CD4-positive, alpha-beta T cell treated with Interleukin-17A for 4 hours (primary cell): ENCODE measurements at places on chromosomes 7 and 10.

DNA sequence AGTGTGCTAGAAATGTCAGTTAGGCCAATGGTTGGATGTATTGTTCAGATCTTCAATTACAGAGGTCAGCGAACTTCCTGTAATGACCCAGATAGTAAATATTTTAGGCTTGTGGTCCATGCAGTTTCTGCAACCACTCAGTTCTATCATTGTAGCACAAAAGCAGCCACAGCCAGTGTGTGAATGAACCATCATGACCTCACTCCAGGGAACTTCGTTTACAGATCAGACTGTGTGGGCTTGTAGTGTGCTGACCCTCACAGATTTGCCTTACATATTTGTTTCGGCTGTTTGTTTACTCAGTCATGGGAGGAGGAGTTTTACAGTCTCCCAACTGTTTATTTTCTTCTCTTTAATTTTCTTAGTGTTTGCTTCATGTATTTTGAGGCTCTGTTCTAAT lies 55.4 kb downstream of the LANCL2 start:
- DNase-seq: no peak

DNA sequence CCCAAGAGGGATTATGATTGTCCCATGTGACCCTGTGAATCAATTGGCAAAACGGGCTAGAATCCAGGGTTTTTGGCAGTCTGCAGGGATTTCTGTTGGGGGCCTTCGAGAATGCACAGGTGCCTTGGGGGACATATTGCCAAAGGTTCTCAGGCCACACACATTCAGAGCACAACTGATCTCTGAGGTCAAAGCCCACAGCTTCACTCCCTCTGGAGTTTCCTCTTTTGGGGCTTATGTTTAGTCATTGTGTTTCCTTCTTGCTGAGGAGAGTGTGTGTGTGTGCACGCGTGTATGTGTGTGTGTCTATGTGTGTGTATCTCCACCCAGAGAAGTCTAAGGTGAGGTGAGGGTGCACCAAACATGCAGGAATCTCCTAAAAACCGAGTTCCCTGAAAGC lies 8.8 kb downstream of the PPIF start:
- DNase-seq: no peak

DNA sequence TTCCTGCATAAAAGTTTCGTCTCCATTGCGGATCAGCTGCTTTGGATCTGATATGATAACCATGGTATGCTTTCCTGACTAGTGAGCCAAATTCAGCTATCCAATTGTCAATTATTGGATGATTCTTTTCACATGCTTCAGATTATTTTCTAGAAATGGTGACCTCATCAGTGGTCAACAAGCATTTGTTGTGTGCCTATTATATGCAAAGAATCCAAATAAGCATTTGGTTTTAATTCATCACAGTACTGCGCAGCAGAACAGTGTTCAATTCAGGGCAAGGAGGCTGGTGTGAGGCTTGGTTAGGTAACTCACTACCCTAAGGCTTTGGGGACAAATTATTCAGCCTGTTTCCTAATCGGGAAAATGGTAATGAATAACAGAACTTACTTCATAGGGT lies 200.5 kb downstream of the SKAP2 start:
- DNase-seq: no peak

- no peak for DNase-seq
Measured at GRCh38 chr7:108045154-108045553, 42.2 kb upstream of the LAMB1 start.

DNA sequence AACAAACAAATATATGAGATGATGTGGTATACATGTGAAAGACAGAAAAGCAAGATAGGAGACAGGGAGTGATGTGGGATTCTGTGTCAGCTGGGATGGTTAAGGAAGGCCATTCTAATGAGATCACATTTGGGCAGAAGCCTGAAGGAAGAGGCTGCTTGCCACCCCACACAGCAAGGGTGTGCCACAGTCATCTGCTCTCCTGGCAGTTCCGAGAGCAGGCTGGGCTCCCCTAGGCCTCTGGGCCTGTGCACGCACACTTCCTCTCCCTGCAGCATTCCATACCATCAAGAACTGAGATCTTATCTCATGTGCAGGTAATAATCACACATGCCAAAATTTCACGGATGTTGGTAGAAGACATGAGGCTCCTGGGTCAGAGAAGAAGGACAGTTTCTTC lies 43.1 kb downstream of the SYPL1 start:
- no peak for DNase-seq

DNA sequence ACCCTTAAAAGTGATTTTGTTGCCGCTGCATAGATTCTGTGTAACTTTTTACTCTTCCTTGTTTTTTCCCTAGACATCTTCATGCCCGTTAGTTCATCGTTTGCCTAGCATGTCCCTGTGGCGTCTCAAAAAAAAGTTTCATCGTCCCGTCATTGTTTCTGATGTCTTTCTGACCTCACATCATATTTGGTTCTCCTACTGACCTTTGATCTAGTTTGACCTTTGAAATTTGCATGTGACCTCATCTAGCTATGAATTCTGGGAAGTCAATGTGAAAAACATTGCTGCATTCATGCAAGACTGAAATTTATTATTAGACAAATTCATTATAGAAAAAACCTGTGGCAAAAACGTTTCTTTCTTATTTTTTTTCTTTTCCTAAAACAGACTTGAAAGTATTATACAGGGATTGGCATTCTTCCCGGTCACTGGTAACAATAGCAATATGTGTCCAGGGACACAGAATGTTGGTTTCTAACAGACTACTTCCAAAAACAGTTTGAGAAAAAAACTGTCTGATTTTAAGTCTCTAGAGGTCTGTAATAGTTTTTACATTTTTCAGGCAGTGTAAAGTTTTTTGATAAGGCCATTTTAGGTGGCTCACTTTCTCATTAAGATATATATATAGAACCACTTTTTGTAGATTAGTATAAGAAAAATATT lies 280.9 kb downstream of the USP6NL start:
- no peak for DNase-seq

DNA sequence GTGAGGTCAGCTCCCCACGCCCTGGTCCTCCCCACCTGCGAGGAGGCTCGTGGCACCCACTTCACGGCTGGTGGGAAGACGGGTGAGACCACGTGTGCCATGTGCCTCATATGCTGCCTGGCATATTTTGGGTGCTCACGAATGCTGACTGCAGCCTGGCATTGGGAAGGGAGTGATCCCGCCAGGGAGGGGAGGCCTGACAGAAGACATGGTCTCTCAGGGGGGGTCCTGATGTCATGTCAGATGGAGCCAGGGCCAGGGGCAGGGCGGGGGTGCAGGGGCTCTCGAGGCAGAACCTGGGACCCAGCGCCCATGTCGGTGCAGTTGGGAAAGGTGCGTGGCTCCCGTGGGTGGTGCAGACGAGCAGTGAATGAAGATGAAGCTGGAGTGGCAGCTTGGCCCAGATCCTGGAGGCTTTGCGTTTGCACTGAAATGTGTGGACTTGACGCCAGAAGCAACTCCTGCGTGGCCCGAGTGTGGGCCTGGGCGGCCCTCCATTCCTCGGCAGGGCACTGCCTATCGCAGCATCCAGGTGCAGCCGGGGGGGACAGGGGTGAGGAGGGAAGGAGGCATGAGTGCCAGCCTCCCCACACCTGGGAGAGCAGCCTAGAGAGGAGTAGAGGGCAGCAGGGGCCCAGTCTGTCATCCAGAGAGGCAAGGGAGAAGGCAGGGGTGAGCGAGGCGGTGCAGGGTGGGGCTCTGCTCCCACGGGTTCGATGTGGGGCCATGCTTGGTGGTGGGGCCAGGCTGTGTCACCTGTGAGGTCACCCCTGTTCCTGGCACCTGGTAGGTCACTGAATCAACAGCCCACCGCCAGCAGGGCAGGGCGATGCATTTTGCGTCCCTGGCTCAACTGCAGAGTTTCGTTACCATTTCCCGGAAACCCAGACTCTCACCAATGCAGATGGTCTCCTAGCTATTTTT lies 385.6 kb downstream of the DNAJB6 start:
- no peak for DNase-seq

GRCh38 chr10:101769541-101770180 lies 6.3 kb downstream of the FGF8 start:
- DNase-seq: no peak

DNA sequence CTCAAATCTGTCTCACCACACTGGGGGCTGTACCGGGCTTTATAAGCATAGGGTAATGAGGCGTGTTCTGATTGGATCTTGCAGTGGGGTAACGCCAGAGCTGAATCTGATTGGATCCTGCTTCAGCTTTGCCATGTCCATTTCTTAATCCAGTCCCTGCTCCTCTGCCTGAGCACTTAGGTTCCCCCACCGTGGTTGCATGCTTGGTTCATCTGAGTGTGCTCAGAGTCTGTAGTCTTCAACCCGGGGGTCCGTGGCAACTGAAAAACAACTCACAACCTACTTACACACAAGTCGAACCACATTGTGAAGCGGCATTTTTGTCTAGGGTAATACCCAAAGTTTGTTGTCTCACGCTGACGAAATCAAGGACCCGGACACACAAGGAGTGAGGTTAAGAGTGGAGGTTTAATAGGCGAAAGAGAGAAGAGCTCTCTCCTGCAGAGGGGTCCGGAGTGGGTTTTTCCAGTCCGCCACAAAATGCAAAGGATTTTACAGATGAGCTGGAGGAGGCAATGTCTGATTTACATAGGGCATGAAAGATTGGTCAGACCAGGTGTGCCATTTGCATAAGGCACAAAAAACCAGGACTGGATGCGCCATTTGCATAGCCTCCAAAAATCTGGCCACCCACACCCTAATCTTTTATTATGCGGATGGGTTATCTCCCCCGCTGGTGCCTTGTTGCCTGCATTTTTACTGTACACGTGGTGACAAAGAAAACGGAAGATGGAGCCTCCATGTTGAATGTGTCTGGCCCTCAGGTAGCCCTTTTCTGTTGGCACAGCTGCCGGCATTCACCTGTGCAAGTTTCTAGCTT lies 641.8 kb upstream of the FOXK1 start:
- no peak for DNase-seq

DNA sequence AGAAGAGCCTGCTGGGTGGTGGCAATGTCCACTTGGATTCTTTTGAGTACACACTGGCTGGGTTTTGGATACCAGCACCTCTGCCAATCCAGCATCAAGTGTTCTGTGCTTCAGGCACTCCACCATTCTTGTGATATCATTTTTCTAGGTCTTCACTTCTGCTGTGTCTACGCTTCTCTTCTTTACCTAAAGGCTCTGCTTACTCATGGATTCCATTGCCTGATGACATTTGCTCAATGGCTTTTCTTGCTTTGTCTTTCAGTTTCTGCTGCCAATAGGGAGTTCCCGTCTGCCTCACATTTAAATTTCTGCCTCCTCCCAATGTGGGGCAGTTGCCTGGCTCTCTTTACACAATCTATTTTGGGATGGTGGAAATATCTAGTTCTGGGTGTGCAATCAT lies 12.7 kb upstream of the PAPSS2 start:
- DNase-seq: no peak

DNA sequence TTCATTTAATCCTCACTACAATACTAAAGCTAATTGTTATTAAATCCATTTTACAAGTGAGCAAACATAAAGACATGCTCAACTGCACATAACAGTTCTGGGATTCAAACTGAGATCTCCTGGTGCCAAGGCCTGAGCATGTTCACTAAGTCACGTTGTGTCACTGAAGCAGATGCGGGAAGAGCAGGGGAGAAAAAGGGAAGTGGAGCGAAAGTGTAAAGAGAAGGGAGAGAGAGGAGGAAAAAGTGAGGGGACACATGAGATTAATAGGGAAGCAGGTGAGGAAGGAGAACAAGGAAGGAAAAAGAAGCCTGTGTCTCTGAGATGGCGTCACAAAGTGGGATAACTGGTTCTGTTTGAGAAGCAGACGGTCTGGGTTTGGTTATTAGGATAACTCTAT lies 38.9 kb upstream of the KAT6B start:
- DNase-seq: no peak

DNA sequence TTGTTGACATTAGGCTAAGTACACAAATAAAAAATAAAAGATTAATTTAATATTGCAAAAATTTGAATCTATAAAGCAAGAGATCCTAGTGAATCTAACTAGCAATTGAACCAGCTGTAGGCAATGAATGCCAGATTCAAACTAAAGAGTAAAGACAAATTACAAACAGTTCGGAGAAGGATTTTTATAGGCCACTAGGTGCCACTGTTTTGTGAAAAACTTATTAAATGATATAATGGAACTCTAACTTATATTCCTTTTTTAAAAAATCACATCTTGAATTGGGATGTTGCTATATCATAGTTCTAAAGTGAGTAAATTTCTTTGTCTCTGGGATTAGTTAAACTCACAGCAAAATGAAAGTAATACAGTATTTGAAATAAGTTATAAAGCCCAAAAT lies 39.1 kb upstream of the GNAI1 start:
- DNase-seq: no peak

DNA sequence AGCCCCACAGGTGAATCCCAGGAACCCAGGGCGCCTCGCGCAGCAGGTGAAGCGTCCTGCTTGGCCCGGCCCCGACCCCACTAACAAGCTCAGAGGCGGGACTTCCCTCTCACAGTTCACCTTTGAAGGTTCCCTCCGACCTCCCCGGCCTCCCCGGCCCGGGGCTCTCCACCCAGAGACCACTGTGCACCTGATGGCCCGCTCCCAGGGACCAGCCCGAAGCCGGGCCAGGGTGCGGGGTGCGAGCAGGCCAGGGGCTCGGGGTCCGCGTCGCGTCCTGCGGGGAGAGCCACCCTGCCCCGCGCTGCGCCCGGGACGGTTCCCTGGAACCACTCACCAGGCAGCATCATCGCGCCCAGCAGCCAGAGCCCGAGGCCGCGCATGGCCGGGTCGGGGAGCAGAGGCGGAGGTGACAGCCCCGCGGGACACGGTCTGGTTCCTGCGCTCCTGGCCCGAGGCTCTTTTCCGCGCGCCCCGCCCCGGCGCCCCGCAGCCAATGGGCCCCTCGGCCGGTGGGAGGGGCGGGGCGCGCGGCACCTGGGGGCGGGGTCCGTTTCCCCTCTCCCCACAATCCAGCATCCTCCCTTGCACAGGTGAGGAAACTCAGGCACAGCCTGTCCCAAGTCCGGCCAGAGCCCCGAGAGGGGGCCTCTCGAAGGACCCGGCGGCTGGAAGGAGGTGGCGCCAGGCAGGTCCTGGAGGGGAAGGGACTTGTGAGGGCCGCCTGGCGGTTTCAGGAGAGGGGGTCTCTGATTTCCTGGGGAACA lies at the start of gene ADAM8:
ADAM8 (minus strand) TSS at position 434 of the 767 bp plus-strand sequence; CDS start at position 383, 51 bp downstream.
- peak; percentile 88 for DNase-seq

GRCh38 chr10:76393875-76394706 lies 962.7 kb downstream of the LRMDA start:
- DNase-seq: no peak

DNA sequence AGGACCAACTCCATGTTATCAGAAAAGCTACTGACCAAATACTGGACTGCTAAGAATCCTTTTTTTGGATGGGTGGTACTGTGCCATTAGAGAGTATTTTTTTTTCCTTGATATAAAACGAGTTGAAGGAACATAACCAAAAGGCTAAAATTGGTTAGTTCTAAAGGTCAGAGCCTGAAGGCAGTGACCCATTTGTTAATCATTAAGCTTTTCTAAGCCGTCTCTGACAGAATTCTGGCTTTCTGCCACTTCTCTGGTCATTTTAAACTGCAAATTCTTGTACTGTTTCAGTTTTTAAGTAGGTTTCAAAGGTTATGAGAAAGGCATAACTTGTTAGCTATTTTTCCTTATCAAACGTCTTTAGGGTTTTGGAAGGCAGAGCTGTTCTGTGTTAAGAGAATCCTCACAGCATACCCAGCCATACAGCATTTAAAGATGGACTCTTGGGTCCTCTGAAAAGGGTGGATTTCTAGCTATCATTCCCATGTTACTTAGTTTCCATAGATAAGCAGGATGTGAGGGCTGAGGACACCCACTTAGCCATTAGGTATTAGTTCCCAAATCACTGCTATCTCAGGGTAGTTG lies 196.8 kb downstream of the RNLS start:
- no peak for DNase-seq
